ENCODE measurements at places on chromosomes 6 and 20.
A peak's percentile ranks its signal among the peaks of the same experiment; 100 is the strongest.

DNA sequence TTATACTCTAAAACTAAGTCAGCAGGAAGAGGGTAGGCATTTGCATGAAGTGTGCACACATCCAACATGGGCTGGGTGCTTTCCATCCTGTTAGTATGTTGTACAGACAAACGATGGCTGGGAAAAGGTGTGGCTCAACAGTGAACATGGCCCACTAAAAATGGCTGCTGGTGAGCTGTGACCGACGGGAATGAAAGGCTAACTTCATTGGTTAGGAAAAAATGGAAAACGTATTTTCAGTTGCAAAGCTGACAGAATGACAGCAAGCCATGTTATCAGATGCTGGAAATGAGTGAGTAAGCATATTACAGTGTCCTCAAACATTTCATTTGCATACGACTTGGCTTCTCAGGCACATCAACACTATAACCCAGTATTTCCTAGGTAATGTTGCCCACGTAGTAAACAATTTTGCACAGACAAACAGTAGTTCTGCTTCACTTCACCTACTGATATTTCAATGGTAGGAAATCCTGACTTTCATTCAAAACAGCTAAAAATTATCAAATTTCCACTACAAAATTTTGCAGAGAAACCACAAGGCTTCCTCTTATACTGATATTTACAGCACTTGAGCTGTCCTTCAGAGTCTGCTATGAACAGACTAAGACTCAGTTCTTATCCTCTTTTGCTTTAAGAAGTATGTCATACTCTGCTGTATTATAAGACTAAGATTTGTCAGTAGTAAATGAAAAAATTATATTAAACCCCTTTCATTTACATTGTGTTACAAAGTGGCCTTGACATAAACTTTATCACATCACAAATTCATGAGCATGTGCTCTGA is 98.9 kb downstream of the IRF4 start:
- no peak for DNase-seq

DNA sequence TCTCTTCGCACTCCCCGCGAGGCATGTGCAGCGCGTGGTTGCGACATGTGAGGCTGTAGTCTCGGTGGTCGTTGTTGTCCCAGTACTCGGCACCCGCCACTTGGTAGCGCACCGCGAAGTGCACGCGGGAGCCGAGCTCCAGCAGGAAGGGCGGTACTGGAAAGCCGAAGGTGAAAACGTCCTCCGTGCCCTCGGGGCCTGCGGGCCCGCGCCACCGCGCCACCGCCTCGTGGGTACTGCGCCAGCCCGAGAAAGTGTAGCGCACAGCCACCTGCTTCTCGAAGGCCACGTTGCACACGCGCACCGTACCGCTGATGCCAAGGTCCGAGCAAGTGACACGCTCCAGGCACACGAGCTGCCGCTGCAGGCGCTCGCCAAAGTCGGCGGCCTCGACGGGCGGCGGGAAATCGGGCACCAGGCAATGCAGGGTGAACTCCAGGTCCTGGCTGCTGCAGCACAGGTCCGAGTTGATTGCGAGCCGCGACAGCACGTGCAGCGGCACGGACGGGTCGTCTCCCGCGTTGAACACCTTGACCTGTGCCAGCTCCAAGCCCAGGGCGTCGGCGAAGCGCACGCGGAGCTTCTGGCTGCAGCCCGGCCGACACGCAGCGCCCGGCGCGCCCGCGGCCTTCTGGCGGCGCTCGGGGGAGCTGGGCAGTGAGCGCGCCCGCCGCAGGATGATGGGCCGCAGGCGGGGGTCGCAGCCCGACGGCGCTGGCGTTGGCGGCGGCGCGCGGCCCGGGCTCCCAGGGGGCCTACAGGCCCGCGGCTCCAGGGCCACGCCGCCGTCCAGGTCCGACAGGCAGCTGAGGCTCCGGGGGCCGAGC is 840 bp downstream of the PPP1R3D start:
- no peak for DNase-seq

DNA sequence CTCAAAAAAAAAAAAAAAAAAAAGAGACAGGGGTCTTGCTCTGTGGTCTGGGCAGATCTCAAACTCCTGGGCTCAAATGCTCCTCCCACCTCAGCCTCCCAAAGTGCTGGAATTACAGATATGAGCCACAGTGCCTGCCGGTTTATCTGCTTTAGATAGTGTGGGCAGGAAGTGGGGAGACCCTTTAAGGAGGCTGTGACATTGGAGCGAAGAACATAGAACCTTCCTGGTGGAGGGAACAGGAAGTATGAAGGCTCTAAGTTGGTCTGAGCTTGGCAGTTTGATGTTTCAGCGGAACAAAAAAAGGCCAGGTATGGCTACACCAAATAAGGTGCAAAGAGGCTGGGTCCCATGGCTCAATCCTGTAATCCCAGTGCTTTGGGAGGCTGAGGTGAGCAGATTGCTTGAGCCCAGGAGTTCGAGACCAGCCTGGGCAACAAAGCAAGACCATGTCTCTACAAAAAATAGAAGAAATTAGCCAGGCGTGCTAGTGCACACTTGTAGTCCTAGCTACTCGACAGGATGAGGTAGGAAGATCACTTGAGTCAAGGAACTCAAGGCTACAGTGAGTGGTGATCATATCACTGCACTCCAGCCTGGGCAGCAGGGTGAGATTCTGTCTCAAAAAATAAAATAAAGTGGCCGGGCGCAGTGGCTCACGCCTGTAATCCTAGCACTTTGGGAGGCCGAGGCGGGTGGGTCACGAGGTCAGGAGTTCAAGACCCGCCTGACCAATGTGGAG is 8.7 kb upstream of the ZMYND8 start:
- DNase-seq: no peak

- DNase-seq: no peak
These were observed 117.4 kb downstream of the TBC1D32 start for GRCh38 chr6:121216928-121217327.

- no peak for DNase-seq
These were observed 148.9 kb downstream of the TMEM200A start for GRCh38 chr6:130514712-130515111.

- no peak for DNase-seq
These were observed 134.4 kb upstream of the TOP1 start for GRCh38 chr20:40894237-40894630.

DNA sequence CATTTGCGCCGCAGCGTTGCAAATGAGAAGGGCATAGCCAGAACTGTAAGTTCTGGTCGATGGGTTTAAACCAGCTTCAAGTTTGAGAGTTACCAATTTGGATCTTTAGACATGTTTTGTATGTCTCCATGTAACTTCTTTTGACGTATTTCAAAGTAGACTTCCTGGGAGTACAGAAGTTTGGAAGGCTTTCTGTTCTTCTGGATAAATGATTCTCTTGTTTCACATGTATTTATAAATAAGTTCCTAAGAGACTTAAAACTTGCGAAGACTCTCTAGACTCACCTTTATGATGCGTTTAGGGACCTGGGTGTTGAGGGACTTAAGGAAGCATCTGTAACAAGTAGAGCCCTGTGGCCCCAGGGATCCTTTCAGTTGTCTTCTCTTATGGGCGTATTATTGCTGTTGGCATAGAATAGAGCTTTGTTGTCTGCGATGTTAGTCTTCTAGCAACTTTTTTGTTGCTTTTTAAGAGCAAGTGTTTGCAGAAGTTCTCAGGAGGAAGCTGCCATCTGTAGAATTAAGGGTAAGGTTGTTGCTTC is 1.3 kb downstream of the CDYL start:
- DNase-seq: peak; percentile 49

DNA sequence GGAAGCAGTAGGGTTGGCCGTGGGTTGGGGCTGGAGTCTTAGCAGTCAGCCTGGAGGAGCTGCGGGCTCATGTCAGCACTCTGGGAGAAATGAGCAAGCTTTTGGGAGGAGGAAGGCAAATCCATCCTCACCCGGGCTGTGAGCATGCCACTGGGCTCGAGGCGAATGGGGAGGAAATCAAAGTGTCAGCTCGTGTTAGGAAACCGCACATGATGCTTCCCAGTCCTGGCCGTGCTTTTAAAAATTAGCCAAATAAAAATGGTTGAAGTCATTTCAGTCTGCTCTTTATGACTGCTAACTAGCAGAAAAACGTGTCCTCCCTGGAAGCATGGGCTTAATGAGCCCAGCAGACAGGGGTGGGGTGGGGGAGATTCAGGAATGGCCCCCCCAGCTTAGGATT is 98.1 kb downstream of the NFATC2 start:
- no peak for DNase-seq

GRCh38 chr6:7238900-7239589 is 74.0 kb downstream of the SSR1 start:
- DNase-seq: peak; percentile 86

DNA sequence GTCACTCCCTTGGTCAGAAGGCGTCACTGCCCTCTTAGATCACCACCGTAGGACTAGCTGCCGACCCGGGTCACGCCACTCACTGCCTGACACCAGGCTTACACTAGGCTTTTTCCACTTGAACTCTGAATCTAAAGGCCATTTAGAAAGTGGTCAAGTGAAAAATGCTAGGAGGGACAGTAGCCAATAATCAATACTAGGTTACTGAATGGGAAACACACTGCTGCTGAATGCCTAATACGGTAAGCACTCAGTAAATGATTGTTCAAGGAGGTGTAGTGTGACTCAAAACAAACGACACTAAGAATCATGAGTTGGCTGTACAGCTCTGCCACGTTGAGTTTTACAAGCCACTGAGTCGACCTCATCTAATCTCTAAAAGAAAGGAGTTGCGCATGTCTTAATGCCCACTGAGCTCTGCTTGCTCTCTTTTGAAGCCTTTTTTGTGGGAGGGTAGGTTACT is 760 bp upstream of the IBTK start:
- DNase-seq: peak; percentile 56

- no peak for DNase-seq
These were observed 171.4 kb upstream of the ZNF337 start for GRCh38 chr20:25867776-25868649.

GRCh38 chr20:34472246-34472925 is 43.8 kb upstream of the DYNLRB1 start:
- DNase-seq: peak; percentile 57

DNA sequence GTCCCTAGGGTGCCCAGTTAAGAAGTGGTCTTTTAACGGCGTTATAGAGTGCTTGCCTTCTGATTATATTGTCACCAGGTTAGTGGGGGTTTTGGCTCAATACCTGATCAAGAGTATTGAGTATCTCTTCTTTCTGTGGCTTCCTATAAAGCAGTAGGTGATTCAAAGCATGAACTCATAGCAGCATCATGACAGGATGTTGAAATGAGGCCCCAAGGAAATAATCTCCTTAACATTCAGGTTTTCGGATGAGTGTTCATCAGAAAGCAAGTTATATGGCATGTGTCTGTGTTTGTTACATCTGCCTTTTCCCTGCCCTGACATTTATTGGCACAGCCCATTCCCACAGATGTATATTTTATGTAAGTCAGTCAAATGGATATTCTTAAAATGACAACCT is 301.0 kb downstream of the FARS2 start:
- no peak for DNase-seq

- DNase-seq: peak; percentile 72
These were observed 2.1 kb downstream of the PTPRT start for GRCh38 chr20:43187476-43188233.

GRCh38 chr6:132669690-132670291 is 10.8 kb upstream of the TAAR1 start:
- DNase-seq: peak; percentile 49

- DNase-seq: no peak
These were observed 16.4 kb upstream of the STX16 start for GRCh38 chr20:58634521-58635278.

- DNase-seq: no peak
These were observed 67.6 kb upstream of the SUPT3H start for GRCh38 chr6:45445364-45445748.
